ENCODE measurements at places on chromosomes 11 and 22.

- no peak for DNase-seq
These were observed 13.0 kb downstream of the APBB1 start for GRCh38 chr11:6405846-6406245.

DNA sequence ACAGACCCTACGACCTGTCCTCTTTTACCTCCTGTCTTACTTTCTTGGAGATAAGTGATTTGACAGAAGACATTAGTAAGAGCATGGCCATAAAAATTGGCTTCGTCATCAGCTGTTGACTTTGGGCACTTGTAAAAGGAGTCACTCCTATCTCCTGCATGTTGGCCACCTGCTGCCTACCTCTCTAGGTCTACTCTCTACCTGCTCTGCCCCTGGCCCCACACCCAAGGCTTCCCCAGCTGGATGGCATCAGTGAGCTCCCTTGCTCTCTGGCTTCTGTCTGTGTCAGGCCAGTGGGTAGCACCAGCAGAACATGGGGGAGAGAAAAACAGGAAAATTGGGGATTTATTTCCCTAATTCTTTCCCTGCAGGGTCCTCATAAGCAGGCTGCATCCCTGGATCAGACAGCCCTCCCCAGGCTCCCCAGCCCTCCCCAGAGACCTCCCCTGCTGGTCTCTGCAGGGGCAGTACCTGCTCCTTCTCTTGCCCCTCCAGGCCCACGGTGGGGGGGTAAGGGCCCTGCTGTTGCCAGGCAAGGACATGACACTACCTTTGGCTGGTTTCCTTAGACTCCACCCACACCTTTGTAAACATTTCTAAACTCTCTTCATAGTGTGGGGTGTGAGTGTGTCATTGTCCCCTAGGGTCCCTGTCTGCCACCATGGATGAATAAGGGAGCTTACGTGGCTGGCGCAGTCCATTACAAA lies 157.0 kb upstream of the NECTIN1 start:
- DNase-seq: no peak

- DNase-seq: peak; percentile 12
These were observed 31.0 kb downstream of the MCM5 start for GRCh38 chr22:35430897-35431322.

DNA sequence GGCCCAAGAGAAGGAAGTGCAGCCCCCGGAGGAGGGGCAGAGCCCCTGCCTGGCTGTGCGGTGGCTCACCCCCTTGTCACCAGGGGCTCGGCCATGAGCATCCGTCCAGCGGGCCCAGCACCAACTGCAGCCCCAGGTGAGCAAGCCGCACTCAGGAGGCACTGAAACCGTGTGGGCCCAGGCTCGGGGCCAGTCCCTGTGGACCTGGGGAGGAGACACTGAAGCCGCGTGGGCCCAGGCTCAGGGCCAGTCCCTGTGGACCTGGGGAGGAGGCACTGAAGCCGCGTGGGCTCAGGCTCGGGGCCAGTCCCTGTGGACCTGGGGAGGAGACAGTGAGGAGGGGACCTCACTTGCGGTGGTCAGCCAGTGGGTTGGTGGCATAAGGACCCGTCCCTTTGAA lies 13.9 kb downstream of the LSP1 start:
- DNase-seq: no peak

DNA sequence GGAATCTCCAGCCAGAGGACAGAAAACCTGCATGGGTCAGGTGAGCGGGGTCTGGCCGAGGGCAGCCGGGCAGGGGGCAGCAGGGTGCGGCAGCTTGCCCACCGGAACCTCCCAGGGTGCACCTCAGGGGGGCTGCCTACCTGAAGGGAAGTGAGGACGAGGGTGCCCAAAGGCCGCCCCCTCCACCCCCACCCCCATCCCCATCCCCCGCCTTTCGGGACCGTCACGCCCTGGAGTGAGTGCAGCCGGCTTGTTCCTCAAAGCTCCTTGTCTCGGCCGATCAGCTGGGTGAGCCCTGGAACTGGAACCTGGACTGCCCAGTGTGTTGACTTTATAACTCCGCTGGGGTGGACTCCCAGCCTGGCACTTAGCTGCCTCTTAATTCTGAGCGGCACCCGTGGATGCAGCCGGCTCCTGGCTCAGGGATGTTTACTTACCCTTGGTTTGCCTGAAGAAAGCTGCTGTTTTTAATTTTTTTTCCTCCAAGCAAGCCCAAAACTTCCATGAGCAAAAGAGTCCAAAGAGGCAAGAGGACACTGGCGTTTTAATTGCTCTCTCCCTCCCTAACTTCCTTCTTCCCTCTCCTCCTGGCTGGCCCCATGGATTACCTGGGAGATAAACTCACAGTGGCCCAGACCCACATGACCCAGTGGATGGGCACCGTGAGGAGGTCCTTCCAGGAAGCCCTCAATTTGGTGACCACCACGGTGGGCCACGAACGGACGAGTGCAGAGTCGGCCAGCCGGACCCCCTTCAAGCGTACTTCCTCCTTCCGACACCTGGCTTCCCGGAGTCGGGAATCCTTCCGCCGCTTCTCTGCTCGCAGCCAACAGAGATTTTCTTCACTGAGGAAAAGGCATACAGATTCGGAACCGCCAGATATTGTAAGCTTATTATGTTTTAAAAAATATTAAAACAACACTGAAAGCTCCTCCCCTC lies 87.8 kb upstream of the CRYBB3 start:
- no peak for DNase-seq

GRCh38 chr11:128375961-128376360 lies 211.4 kb downstream of the ETS1 start:
- DNase-seq: peak; percentile 62

GRCh38 chr11:9028581-9028980 lies 24.8 kb upstream of the NRIP3 start:
- no peak for DNase-seq

- DNase-seq: no peak
These were observed 148.1 kb downstream of the SPON1 start for GRCh38 chr11:14110629-14111028.

DNA sequence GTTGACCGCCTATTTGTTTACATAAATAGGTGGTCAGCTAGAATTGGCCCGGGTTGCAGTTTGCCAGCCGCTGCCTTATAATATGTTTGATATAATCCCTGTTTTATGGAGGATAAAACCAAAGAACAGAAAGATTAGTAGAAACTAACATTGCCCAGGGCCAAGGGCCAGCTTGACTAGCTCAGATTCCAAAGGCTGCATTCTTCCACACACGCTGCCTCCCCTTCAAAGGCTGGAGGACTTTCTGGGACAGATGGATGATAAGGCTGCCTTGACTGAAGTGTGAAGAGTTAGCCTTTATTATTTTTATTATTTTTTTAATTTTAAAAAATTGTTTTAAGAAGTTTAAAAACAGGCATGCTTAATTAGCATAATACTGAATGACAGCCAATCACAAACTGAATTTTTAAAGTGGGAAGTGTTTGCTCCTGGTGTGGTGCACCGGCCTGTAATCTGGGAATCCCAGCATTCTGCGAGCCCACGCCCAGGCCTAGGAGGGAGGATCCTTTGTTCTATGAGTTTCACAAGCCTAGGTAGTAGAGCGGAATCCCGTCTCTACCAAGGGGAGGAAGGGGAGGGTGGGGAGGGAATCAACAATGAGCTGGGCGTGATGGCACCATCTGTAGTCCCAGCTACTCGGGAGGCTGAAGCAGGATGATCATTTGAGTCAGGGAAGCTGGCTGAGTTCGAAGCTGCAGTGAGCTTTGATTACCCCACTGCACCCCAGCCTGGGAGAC lies 114.9 kb downstream of the NAV2 start:
- DNase-seq: no peak

- DNase-seq: no peak
These were observed 62.0 kb upstream of the ARHGAP42 start for GRCh38 chr11:100625041-100625440.

Data from GDM1 (cell line).